Activated CD8-positive, alpha-beta memory T cell treated with anti-CD3 and anti-CD28 coated beads, Interleukin-2, amount 10 ng/mL, durations not matched to agents 7 days and 5 days (primary cell): ENCODE measurements at places on chromosomes 6 and 20.

GRCh38 chr6:21840428-21840827 is 246.9 kb downstream of the SOX4 start:
- DNase-seq: no peak

GRCh38 chr6:125932451-125932795 is 24.1 kb upstream of the HINT3 start:
- DNase-seq: no peak

DNA sequence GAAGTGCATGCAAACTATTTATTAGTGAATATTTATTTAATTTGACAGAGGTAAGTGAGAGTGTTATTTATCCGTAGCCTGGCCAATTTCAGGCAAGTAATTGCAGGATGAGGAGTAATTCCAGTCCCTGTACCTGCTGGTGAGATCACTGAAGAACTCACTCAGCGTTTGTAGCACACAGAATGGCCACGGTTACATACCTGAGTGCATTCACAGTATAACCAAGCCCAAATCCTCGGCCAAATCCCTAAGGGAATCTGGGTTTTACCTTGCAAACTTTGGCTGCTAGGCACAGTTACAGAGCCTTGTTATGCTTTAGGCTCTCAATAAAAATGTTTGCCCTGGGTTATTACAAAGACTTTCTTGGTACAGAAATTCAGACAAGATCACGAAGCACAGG is 93.3 kb downstream of the KCNQ5 start:
- no peak for DNase-seq

DNA sequence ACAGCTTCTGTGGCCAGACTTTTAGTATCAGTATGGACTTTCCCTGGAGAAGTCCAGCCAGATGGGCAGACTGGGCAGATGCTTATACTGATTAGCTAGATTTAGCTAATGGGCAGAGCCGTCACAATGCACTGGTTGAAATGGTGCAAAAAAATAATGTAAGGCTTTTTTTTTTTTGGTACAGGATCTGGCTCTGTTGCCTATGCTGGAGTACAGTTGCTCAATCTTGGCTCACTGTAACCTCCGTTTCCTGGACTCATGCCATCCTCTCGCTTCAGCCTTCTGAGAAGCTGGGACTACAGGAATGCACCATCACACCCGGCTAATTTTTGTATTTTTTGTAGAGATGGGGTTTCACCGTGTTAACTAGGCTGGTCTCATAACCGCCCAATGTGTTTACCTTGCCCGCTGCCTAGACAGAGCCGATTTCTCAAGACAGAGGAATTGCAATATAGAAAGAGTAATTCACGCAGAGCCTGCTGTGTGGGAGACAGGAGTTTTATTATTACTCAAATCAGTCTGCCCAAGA is 16.4 kb upstream of the KIFC1 start:
- no peak for DNase-seq

DNA sequence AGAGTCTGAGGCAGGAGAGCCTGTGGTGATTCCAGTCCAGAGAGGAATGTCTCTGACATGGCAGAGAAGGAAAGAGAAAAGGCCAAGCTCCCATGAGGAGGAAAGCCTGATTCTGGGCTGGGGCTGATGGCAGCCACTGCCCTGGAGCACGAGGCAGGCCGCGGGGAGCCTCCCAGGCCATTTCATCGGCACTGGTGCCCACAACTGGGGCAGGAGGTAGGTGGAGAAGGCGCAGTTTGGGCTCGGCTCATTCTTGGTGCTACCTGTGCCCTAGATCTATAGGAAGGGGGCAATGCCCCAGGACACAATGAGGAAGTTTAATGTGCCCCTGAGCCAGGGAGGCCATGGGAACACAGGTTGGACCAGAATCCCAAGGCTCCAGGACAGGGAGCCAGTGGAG is 2.6 kb upstream of the TREML1 start:
- DNase-seq: no peak

GRCh38 chr6:15829156-15829555 is 166.3 kb upstream of the DTNBP1 start:
- no peak for DNase-seq

DNA sequence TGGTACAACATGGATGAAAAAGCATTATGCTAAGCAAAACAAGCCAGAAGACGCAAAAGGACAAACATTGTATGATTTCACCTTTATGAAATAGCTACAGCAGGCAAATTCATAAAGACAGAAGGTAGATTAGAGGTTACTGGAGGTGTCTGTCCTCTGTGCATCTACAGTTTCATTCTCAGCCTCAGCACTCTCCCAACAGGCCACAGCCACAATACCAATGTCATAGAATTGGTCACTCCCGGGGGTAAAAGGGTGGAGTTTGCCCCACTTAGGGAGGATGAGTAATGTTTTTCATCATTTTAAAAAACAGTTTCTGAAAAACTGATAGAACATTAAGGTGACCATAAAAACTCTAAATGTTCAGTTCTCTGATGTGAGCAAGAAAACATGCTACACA is 17.2 kb upstream of the TMX4 start:
- peak; percentile 58 for DNase-seq

DNA sequence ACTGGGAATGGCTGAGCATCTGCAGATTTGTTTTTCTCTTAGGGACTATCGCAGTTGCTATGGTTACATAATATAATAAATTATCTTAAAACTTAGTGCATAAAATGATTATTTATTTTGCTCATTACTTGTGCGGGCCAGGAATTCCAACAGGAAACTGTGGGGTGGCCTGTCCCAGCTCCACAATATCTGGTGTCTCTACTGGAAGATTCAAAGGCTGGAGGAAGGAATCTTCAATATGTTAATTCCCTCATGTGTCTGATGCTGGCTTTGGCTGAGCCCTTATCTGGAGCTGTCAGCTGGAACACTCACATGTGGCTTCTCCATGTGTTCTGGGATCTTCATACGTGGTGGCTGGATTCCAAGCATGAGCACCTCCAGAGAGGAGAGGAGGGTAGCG is 23.9 kb upstream of the B3GAT2 start:
- no peak for DNase-seq

DNA sequence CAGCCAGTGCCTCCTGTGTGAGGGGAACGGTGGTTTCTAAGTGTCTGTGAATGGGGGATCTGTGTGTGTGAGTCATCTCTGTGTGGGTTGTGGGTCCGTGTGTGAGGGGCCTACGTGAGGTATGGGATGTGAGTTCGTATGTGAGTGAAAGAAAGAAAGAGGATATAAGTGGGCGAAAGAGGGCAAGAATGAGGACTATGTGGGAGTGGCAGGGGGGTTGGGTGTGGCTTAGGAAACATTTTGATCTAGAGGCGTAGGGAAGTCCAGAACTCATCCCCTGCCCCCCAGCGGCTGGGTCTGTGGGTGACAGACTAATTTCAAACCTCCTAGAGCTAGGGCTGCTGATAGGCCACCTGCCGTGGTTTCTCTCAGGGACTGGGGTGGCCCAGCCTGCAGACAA is 35.5 kb downstream of the DHX35 start:
- DNase-seq: peak; percentile 92

GRCh38 chr6:166996406-166996805 is 2.8 kb upstream of the CEP43 start:
- DNase-seq: no peak

DNA sequence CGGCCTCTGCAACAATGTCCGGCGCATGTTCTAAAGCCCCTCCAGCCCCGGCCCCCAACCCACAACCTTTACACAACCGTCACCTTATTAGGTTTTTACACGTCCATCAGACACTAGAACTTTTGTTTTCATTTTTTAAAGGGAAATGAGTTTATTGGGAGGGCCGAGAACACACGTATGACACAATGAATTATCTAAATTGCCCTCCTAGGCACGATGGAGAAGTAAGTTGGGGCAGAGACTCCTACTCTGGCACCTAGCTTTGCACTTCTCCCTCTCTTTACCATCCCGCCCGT is 1.2 kb upstream of the DLL1 start:
- DNase-seq: no peak

DNA sequence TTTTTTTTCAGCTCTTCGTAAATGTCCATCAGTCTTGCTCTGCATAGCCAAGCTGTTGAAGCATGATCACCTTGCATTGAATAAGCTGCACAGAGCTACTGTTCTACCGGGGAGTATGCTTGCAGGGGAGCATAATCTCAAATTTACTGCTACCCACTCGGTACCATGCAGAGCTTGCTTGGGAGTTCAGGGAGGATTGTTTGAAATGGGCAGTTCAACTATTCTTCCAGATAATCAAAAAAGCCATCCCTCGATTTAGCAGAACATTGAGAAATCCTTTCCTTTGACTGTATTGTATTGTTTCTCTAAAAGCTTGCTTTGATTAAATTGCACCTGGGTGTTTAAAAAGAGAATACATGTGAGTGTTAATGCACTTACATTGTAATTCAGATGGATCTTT is 332.6 kb downstream of the UTRN start:
- DNase-seq: no peak

- DNase-seq: no peak
Observed at GRCh38 chr20:19026121-19026878, 186.1 kb upstream of the SLC24A3 start.

DNA sequence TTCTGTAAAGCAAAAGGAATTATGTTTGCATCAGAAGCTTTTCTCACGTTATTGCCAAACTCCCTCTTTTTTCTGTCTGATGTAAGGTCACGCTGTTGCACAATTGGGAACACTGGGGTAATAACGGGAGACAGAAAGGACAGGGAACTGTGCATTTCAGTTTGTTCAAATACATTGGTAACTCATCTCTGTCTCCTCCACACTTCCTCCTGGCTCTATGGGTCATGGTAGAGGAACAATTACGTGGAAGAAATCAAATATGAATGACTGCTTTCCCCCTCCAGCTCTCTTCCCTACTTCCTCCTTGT is 132.2 kb upstream of the TNFAIP3 start:
- no peak for DNase-seq

DNA sequence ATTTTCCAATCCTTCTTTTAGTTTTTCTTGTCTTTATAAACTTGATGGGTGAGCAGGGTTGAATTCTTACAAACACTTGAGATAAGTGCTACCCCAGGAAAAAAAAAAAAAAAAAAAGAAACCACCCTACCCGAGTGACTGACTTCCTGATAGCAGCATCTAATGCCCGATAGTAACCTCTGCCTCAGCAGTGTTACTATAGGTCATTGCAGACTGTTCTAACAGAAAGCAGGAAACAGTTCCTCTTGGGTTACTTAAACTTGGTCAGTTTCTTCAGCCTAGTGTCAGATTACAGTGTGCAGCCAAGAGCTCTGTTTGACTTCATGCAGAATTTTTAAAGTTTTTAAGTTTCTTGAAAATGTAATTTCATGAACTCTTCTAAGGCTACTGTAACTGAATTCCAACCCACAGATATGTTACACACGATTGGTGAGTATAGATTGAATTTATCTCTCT is 2.1 kb downstream of the MYLIP start:
- DNase-seq: peak; percentile 85

DNA sequence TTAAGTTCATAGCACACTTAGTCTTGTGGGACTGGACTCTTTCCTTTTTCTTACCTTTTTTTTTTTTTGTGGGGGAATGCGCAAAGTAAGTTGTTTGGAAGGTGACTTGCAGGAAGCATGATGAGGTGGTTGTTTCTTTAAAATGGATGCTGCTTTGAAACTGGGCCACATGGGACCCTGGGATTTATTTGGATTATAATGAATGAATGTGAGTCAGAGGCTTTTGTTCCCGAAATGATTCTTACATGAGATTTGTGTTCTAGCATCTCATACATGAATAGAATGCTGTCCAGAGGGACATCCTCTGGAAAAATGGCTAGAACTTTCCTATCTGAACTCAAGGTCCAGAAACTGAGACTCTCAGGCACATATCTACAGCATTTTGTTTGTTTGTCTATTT is 236.6 kb upstream of the RNF24 start:
- no peak for DNase-seq

GRCh38 chr6:28140616-28141015 is 1.1 kb upstream of the ZKSCAN8 start:
- no peak for DNase-seq

- no peak for DNase-seq
Observed at GRCh38 chr6:145400508-145400907, 334.8 kb downstream of the EPM2A start.

GRCh38 chr6:166203003-166203640 is 35.5 kb upstream of the TBXT start:
- no peak for DNase-seq

DNA sequence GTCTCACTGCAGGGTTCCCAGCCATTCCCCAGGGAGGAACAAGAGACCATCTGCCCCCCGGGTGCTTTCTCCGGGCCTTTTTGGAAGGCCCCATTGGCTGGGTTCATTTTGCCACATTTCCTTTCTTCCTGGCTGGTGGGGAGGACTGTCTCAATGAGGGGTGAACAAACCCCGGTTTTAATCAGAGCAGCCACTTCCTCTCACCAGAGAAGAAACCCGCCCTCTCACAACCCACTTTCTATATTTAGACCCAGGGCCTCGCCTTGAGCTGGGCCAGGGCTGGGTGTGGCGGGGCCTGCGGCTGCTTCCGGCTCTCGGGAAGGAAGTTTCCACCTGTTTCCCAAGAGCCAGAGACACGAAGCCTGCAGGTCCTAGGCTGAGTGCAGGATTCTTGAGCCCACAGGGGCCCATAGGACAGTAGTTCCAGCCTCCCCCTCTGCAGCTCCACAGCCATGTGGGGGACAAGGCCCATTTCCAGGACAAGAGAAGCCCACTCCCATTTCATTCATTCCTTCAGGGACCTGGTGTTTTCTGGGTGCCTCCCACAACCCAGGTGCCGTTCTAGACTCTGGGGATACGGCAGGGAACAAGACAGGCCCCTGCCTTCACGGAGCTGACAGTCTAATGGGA is 41.8 kb downstream of the RBM38 start:
- DNase-seq: peak; percentile 91

DNA sequence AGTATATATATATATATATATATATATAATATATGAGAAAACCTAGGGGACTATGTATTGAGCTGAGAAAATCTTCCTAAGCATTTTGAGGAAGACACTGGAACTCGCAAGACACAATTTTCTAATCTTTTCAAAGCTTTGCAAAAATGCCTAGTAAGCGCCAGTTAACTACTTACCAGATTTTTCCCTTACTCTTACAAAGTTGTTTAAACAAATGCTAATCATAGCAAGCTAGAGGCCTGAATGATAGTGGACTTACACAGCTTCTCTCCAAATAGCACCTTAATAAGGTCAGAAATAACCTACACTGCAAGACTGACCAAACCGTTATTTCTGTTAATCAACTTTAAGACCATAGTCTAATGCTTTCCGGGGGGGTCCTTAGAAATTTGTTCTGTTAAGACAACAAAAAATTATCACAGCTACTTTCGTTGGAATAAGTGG is 56.1 kb upstream of the HFE start:
- no peak for DNase-seq

GRCh38 chr6:168950858-168951214 is 302.8 kb downstream of the THBS2 start:
- no peak for DNase-seq

GRCh38 chr20:32362901-32363364 is 4.8 kb downstream of the ASXL1 start:
- no peak for DNase-seq
